Transverse colon (tissue), 4 donors: ENCODE measurements at places on chromosomes 4 and X.

DNA sequence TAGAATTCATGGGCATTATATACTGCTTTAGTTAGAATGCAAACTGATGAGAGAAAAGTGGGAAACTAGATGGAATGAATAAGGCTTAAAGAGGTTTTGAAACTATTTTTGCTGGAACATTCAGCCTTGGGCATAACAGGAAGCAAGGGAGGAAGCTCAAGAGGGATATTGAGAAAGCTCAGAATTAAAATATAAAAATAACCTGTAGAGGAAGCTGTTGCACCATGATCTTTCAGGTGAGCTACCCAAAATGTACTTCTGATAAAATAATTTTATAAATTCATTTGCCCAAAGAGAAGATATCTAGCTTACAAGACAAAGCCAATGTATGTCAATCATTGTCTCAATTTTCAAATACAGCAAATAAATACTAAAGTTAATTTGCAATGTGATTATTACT, 11.3 kb downstream of the GC start:
- DNase-seq = no peak

- no peak for DNase-seq
Observed at GRCh38 chr4:39102297-39102696, 40.3 kb downstream of the KLHL5 start.

GRCh38 chr4:182973511-182973911, 56.3 kb upstream of the DCTD start:
- no peak for DNase-seq

DNA sequence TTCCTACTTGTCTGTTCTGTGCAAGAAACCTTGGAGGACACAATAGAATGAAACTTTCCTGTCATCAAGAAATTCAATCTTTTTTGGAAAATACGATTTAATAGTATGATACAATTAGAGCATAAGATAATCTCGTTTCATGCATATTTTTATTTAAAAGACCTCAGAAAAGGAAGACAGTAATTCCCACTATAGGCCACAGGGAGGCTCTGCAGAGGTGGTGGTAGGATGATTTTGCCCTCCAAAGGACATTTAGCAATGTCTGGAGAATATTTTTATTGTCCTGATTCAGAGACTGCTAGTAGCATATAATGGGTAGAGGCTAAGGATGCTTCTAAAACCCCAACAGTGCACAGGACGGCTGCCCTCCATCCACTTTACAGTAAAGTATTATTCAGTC, 68.7 kb downstream of the PAK3 start:
- no peak for DNase-seq

DNA sequence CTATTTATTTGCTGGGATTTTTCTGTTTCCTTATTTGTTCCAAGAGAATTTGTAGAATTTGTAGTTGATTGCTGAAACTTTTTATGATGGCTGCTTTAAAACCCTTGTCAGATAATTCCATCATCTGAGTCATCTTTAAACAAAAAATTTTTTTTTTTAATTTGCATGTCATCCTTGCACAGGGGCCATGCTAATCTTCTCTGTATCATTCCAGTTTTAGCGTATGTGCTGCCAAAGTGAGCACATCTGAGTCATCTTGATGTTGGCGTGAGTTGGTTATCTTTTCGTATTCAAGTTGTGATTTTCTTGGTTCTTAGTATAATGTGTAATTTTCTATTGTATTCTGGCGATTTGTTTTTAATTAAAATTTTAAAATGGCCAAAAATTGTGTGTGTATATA, 18.7 kb upstream of the ZNF157 start:
- DNase-seq = no peak

DNA sequence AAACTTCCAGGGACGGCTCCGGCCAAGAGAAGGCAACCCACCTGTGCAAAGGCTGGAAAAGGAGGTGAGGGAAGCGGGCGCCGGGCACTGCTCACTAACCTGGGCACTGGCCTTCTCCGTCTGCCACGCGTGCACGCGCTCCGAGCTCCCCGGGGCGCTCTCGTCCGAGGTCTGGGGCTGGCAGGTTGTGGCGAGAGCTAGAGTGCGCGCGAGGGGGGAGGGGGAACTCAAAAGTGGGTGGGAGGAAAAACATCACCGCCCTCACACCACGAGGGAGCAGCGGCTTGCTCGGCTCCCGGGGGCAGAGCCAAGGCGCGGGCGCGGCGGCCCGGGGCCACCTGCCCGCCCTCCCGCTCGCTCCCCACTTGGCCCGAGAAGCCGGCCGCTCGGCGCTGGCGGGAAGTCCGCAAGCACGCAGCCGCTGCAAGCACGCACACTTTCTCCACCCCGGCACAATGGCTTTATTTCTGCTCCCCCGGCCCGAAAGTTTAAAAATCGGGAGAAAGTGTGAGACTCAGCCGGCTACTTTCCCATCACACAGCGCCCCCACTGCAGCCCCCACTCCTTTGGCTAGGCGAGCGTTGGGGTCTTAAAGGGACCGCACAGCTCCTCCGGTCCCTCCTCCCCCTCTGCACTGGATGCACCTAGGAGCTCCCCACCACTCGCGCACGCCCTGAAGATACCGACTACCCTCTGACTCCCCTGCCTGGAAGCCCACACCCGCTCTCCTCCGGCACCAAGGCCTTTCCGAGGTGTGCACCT, at the start of gene CHRDL1:
TSS of gene CHRDL1 (minus strand) at position 173 of the 762 bp plus-strand sequence. CDS start 3,636 bp downstream, outside the sequence.
- peak; percentile 18 for DNase-seq

- DNase-seq = no peak
Observed at GRCh38 chr4:13537011-13537831, 7.1 kb downstream of the NKX3-2 start.

- no peak for DNase-seq
Observed at GRCh38 chr4:70187216-70187615, 8.3 kb upstream of the ODAM start.

DNA sequence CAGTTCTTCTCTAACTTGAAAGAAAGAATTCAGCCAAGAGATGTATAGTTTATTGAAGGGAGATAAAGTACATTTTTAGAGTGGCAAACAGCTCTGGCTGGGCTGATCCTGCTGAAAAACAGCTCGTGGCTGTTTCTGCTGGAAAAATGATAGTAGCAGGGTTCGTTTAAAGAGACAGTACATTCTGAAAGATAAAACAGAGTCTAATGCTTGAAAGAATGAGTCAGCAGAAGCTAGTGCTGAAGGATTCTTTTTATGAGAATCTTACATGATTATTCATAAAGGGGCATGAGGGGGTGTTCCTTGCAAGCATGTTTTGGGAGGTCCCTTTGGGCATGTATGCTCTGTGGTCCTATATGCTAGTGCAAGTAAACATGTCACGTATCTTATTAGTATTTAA, 790.0 kb downstream of the PCDH18 start:
- no peak for DNase-seq

DNA sequence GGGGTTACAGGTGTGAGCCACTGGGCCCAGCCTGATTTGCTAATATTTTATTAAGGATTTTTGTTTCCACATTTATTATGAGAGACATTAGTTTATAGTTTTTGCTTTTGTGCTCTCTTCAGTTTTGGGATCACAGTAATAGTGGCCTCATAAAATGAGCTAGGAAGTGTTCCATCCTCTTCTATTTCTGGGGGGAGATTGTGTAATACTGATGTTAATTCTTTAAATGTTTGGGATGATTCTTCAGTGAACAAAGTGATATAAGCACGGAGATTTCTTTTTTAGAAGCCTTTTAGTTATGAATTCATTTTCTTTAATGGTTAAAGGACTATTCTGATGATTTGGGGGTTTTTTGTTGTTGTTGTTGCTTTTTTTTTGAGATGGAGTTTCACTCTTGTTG, 41.3 kb downstream of the RBMX start:
- no peak for DNase-seq

DNA sequence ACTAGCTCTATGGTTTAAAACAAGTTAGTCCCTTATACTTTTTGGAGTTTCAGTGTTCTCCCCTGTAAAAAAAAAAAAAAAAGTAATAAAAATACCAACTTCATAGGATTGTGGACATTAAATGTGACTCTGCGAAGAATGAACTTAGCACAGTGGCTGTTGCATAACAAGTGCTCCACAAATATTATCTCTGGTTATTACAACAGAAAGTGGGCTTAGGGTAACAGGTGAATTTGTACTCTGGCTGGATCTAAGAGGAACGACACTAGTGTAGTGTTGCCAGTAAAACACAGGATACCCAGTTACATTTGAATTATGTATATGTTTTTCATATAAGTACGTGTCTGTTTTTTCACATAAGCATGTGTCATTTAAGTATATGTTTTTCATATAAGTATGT, 360.3 kb upstream of the CXorf51B start:
- no peak for DNase-seq

DNA sequence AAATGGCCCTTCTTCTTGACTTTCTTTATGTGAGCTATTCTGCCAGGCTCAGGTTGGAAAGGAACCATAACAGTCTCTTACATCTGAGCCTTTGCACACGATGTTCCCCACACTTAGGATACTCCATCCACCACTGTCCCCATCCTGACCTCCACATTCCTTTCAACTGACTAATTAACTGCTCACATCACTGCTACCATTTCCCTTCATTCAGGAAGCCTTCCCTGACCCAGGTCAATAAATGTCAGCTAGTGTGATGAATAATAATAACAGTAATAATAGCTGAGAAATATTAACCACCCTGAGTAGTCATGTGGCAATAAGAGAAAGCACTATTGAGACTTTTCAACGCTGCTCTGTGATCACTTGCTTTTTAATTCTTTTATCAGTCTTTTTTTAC, 291.7 kb downstream of the KCNIP4 start:
- DNase-seq = no peak

DNA sequence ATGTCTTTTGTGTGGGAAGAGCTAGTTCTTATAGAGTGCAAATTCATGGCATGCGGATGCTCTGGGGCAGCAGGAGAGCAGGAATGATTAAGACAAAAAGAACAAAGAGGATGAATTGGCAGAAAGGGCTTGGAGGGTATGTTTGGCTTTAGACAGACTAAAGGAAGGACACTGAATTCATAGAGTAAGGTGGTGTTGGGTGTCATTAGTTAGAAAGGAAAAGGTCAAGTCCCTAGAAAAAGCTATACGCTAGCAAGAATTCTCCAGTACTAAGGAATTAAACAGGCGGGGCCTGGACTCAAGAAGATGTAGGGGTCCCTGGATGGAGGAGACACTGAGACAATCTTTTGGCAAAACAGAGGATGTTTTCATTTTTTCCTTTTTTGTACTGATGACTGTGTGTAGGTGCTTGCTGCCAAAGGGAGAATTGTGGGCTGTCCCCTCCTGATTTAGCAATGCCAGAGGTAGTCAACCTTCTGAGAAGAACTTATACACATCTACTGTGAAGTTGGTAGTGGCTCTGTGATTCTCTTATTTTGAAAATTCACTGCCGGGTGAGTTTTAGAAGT, 391.0 kb downstream of the SPRY1 start:
- no peak for DNase-seq

- DNase-seq = no peak
Observed at GRCh38 chr4:152954741-152955140, 18.6 kb downstream of the FHDC1 start.

DNA sequence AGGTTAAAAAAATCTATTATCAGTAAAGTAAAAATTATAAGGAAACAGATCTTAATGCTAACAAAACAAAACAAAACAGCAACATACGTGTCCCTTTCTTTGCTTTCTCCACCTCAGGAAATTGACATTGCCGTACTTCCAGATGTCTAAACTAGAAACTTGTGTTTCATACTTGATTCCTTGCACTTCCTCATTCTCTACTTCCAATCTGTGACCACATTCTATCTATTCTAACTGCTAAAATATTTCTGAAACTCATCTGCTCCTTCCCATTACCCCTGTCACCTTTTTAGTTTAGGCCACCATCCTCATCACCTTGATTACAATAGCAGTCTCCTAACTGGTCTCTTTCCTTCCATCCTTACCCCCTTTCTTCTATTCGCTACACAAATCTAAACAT, 22.5 kb upstream of the RPA4 start:
- no peak for DNase-seq

- peak; percentile 25 for DNase-seq
Observed at GRCh38 chr4:1512738-1513660, 106.8 kb upstream of the NKX1-1 start.

- no peak for DNase-seq
Observed at GRCh38 chr4:186307916-186308315, 41.9 kb downstream of the F11 start.

- no peak for DNase-seq
Observed at GRCh38 chr4:5954056-5954760, 61.3 kb upstream of the CRMP1 start.

GRCh38 chr4:121376097-121376496, 4.7 kb downstream of the QRFPR start:
- DNase-seq = no peak

DNA sequence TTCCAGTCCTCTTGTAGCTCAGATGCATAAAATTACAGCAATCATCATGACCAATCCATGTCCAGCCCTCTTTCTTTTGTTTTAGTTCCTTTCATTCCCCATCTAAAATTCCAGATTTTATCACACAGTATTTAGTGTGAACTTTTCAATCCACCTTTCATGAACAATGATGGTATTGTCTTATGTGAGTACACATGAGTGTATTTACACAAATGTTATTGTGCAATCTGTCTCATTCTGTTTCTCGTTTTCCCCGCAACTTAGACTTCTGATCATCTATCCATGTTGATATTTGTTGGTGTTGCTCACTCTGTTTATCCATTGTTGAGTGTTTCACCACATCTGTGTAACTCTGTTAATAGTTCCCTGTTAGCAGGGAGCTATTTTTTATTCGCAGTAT, 9.4 kb upstream of the RASGEF1B start:
- DNase-seq = no peak

DNA sequence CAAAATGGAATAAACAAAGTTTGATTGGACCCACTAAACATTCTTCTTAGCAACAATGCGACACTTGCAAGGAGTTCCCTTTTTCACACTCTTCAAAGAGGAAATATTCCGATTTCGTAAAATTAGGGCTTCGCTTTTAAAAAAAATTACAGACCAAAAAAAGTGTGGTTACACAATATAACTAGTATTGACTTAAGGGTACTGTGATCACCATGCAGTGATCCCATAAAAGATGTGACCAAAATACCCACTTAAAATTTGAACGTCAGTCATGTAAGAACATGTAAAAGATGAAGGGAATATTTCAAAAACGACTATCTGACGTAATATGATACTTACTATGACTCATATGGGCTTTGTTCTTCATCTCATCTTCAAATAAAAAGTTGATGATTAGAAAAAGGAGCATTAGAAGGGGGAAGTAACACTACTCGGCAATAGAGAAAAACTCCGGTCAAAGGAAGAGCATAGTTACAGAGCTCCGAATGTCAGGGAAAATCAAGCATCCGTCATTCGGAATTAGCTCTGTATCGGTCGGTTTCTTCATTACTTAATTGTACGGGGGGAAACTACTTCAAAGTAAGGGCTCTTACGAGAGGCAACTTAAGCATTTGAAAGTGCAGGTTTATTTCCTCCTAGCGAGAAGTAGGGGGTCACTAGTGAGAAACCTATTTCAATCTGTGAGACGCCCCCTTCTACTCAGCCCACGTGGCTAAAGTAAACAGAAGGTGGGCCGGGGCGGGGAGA, 1.3 kb upstream of the TET2 start:
- no peak for DNase-seq

- no peak for DNase-seq
Observed at GRCh38 chr4:45566896-45567603, 556.8 kb downstream of the GABRG1 start.

- DNase-seq = no peak
Observed at GRCh38 chrX:20128670-20129069, 12.0 kb upstream of the MAP7D2 start.

GRCh38 chr4:55348466-55348865, 2.4 kb downstream of the SRD5A3 start:
- DNase-seq = no peak

GRCh38 chr4:6245246-6246169, 24.1 kb upstream of the WFS1 start:
- DNase-seq = no peak
